Activated naive CD8-positive, alpha-beta T cell treated with anti-CD3 and anti-CD28 coated beads, Interleukin-2, amount 10 ng/mL, durations not matched to agents 7 days and 5 days (primary cell): ENCODE measurements at places on chromosomes 7 and 10. TPM values are rescaled to one million over a fixed set of nuclear protein-coding genes. Genes with fewer than 3 reads are reported as not detected.
A peak's percentile ranks its signal among the peaks of the same experiment; 100 is the strongest.

DNA sequence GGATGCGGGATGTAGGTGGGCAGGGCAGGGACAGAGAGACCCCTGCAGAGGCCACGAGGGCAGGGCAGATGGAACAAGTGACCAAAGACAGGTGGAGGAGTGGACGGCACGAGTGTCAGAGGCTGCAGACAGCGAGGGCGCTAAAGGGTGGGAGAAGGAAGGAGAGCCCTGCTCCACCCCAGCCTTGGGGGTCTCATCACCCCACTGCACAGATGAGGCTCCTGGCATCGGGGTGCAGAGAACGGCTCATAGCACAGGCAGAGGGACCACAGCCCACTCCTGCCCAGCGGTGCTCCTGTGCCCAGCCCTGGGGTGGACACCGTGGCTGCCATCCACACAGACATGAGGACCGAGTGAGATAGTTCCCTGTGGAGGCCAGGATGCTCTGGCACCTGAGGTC lies 2.2 kb upstream of the LAT2 start:
- peaks cover 27% of the 10 kb centered on the region for H3K4me1 ChIP-seq
- no peak overlapping the region for H3K27ac ChIP-seq
- peaks cover 4% of the 10 kb centered on the region for H3K36me3 ChIP-seq
- H3K27me3 ChIP-seq: peaks cover 3% of the 10 kb centered on the region
- H3K4me3 ChIP-seq: no peak overlapping the region

GRCh38 chr7:130350945-130351790 lies 6.6 kb downstream of the CPA5 start:
- H3K36me3 ChIP-seq: no peaks in the 10 kb centered on the region
- H3K27ac ChIP-seq: peak overlapping the region; percentile 36

- H3K36me3 ChIP-seq: peaks cover 2% of the 10 kb centered on the region
- H3K27ac ChIP-seq: peak overlapping the region; percentile 95
- no peaks in the 10 kb centered on the region for H3K27me3 ChIP-seq
- peaks cover 48% of the 10 kb centered on the region for H3K4me1 ChIP-seq
- no peak overlapping the region for H3K4me3 ChIP-seq
Observed at GRCh38 chr10:79139124-79139835, 70.5 kb downstream of the ZMIZ1 start.

CCL24 gene
- total RNA-seq: not detected

GRCh38 chr10:87552248-87552929 lies 47.7 kb downstream of the MINPP1 start:
- H3K27me3 ChIP-seq: no peaks in the 10 kb centered on the region
- no peak overlapping the region for H3K4me3 ChIP-seq
- peaks cover 12% of the 10 kb centered on the region for H3K36me3 ChIP-seq
- no peak for DNase-seq
- H3K4me1 ChIP-seq: no peaks in the 10 kb centered on the region

DNA sequence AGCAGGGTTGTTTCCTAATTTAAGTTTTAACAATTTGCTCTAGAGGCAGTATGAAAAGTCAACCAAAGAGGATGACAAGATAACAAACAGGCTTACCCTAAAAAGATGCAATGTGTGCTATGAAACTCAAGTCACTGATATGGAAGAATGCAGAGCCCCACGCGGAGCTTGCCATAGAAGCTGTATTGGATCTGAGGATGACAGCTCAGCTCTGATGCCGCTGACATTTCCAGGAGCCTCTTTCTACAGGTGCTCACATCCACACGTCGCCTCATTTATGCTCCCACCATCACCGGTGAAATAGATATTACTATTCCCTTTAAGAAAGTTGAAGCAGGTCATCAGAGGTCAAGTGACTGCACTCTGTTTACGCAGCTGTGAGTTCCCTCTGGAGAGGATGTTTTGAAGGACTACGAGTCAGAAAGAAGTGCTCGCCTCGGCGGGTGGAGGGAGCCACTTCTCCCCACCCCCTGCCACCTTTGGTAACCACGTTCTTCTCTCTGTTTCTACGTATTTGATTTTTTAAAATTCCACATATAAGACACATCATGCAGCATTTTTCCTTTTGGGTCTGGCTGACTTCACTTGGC lies 275.4 kb downstream of the GLRX3 start:
- DNase-seq: no peak
- H3K27me3 ChIP-seq: peaks cover 8% of the 10 kb centered on the region
- no peak overlapping the region for H3K27ac ChIP-seq
- H3K4me1 ChIP-seq: peaks cover 1% of the 10 kb centered on the region

- H3K4me3 ChIP-seq: no peak overlapping the region
- DNase-seq: no peak
- H3K36me3 ChIP-seq: no peaks in the 10 kb centered on the region
- H3K27ac ChIP-seq: no peak overlapping the region
Observed at GRCh38 chr10:5396556-5397300, 7.9 kb downstream of the TUBAL3 start.

GRCh38 chr7:35286422-35286821 lies 32.5 kb upstream of the TBX20 start:
- no peak for DNase-seq
- H3K4me1 ChIP-seq: no peaks in the 10 kb centered on the region
- H3K27ac ChIP-seq: no peak overlapping the region
- H3K4me3 ChIP-seq: no peak overlapping the region

PRKCQ gene
- total RNA-seq: 61.8 TPM

ST8SIA6 gene
- 0.61 TPM for total RNA-seq

ANKIB1 gene
- 75.5 TPM for total RNA-seq

DNA sequence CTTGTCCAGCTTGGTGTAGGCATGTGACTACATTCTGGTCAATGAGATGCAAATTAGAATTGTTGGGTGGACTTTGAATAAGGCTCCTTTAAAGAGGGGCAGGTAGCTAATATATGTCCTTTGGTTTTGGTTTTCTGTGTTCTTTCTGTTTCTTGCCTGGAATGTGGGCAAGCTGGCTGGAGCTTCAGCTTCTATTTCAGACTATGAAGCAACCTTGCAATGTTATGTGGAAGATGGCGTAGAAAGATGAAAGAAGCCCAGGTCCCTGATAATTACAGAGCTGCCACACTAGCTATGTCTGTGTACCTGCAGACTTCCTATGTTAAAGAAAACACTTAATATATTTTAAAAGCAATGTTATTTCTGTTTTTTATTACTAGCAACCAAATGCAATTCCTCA lies 46.2 kb downstream of the NEURL1 start:
- peaks cover 23% of the 10 kb centered on the region for H3K27me3 ChIP-seq
- no peak overlapping the region for H3K27ac ChIP-seq
- H3K36me3 ChIP-seq: no peaks in the 10 kb centered on the region
- H3K4me3 ChIP-seq: no peak overlapping the region

DNA sequence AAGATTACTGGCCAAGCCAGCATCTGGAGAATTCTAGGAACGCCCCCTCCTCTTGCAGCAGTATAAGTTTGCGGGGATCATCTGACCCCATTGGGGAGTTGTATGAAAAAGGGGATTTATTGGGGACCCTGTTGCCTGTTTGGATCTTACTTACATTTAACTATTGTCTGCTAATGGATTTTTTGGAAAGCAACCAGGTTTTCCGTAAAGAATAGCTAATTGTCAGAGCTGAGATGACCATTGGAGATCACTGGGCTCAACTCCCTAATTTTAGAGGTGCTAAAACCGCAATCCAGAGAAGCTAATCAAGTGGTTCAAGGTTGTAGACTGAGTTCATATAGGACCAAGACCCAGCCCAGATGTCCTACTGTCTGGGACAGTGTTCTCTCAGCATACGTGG lies 38.8 kb downstream of the HTRA1 start:
- H3K4me3 ChIP-seq: no peak overlapping the region
- peaks cover 10% of the 10 kb centered on the region for H3K27me3 ChIP-seq
- H3K27ac ChIP-seq: no peak overlapping the region
- H3K4me1 ChIP-seq: peaks cover 11% of the 10 kb centered on the region

GRCh38 chr10:96657385-96657784 lies 62.9 kb downstream of the PIK3AP1 start:
- no peak overlapping the region for H3K27ac ChIP-seq
- no peak for DNase-seq
- H3K4me1 ChIP-seq: peaks cover 22% of the 10 kb centered on the region
- H3K36me3 ChIP-seq: peaks cover 17% of the 10 kb centered on the region
- no peak overlapping the region for H3K4me3 ChIP-seq

MARVELD1 gene
- total RNA-seq: 3.3 TPM

DNA sequence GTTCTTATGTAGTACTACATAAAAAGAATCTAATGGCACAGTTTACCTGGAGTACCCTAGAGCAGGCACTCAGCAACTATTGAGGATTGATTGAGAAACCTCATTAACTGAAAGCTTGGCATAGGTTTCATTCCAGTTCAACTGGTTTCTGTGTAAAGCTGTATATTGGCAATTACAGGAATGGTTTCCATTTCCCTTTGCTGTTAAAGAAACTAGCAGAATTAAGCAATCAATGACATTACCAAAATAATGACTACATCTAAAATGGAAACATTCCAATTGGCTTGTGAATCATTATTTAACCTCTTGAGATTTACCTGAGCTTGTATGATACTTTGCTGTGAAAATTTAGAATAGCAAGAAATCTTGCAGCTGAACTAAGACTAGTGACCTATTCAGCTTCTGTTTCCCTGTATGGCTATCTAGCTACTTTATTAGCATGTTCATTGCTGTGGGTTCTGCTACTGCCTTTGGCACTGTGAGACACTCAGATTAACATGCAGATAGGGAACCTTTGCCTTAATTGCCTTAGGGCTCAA lies 33.5 kb upstream of the CADPS2 start:
- H3K27me3 ChIP-seq: no peaks in the 10 kb centered on the region
- no peaks in the 10 kb centered on the region for H3K4me1 ChIP-seq
- H3K36me3 ChIP-seq: no peaks in the 10 kb centered on the region

FGFR2 gene
- 1.1 TPM for total RNA-seq

TUBAL3 gene
- total RNA-seq: not detected

ANKRD26 gene
- total RNA-seq: 11.9 TPM

RPS24 gene
- 1,523 TPM for total RNA-seq

CTTNBP2 gene
- total RNA-seq: not detected

DNA sequence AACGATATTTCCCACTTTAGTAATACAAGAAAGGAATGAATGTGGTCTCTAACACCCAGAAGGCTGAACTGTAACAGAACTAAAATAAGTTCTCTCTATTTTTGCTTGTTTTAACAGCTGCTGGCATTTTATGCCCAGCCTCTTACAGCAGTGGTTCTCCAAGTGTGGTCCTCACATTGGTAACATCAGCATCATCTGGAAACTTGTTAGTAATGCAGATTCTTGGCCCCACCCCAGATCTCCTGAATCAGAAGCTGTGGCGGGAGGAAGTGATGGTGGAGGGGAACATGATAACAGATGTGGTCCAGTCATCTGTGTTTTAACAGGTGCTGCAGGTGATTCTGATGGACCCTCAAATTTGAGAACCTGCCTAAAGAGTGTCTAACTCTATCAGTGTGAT lies 170.1 kb downstream of the TMEM26 start:
- DNase-seq: no peak
- peaks cover 22% of the 10 kb centered on the region for H3K27me3 ChIP-seq
- H3K36me3 ChIP-seq: peaks cover 5% of the 10 kb centered on the region
- peaks cover 19% of the 10 kb centered on the region for H3K4me1 ChIP-seq
- no peak overlapping the region for H3K4me3 ChIP-seq
- H3K27ac ChIP-seq: no peak overlapping the region

GRCh38 chr7:31788883-31789680 lies 102.1 kb downstream of the PPP1R17 start:
- H3K36me3 ChIP-seq: no peaks in the 10 kb centered on the region
- no peak overlapping the region for H3K27ac ChIP-seq
- DNase-seq: no peak

NPY gene
- total RNA-seq: not detected

HOGA1 gene
- not detected for total RNA-seq

CRPPA gene
- total RNA-seq: 0.89 TPM

TAF6 gene
- 65.9 TPM for total RNA-seq

- H3K4me1 ChIP-seq: no peaks in the 10 kb centered on the region
- no peak overlapping the region for H3K4me3 ChIP-seq
- no peak for DNase-seq
- peaks cover 14% of the 10 kb centered on the region for H3K27me3 ChIP-seq
Observed at GRCh38 chr10:33352175-33352574, 17.7 kb upstream of the NRP1 start.

LRIT1 gene
- total RNA-seq: not detected

DNA sequence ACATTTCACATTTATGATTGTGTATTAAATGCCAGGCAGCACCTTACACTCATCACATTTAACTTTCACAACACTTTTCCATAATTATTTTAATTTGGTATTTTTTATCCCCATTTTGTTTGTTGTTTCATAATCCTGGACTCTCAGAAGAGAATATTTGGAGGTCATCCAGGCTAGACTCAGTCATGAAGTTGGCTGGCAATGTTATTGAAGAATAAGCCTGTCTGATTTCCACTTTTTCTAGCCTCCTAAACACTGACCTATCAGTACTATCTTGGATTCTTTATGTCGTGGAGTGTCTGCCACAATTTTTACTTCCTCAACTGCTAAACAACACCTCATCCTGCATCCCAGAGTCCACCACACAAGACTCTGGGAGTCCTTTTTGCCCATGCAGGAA lies 372.3 kb upstream of the NRP1 start:
- H3K27me3 ChIP-seq: peaks cover 1% of the 10 kb centered on the region
- H3K4me3 ChIP-seq: no peak overlapping the region
- no peak for DNase-seq
- H3K36me3 ChIP-seq: no peaks in the 10 kb centered on the region
- no peaks in the 10 kb centered on the region for H3K4me1 ChIP-seq
- no peak overlapping the region for H3K27ac ChIP-seq

DNA sequence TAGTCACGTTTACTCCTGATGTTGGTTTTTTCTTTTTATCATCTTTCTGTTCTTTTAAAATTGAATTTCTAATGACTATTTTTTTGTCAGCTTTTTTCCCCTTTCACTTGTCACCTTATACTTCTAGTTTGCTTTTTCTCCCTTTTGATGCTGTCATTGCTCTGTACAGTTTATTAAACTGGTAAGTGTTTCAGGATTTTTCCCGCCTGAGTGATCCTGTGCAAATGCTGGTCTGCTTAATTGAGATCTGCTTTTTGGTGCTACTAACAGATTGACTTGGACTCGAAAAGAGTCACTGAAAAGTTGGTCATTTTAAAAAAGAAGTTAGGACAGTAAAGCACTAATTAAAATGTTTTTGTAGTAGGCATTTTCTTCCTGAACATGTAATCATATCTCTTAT lies 95.2 kb downstream of the PHTF2 start:
- no peaks in the 10 kb centered on the region for H3K27me3 ChIP-seq
- no peak for DNase-seq
- H3K4me3 ChIP-seq: no peak overlapping the region
- no peaks in the 10 kb centered on the region for H3K4me1 ChIP-seq
- H3K36me3 ChIP-seq: peaks cover 5% of the 10 kb centered on the region
